ENCODE measurements at places on chromosomes 5 and 9.
A peak's percentile ranks its signal among the peaks of the same experiment; 100 is the strongest.

GRCh38 chr9:100577776-100578448 lies at the start of gene CAVIN4:
Gene CAVIN4 (plus strand): TSS chr9:100578079. CDS start chr9:100578144, 65 bp downstream.
- DNase-seq = no peak

DNA sequence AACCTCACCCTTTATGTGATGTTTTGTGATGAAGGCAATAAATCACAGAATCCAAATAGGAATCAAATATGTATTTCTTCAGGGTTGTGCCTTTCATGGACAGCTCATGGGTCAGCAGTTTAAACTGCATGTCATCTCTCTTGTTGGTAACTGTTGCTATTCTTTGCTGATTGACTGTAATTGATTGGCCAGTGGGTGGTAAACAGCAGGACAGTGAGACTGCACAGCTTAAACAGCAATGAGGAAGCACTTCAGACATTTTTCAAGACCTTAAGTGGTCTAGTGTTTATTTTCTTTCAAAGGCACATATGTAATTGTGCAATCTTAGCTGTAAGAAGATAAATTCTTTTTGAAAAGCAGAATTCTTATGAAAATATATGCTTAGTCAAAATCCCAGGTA lies 260.5 kb downstream of the COX7C start:
- no peak for DNase-seq

DNA sequence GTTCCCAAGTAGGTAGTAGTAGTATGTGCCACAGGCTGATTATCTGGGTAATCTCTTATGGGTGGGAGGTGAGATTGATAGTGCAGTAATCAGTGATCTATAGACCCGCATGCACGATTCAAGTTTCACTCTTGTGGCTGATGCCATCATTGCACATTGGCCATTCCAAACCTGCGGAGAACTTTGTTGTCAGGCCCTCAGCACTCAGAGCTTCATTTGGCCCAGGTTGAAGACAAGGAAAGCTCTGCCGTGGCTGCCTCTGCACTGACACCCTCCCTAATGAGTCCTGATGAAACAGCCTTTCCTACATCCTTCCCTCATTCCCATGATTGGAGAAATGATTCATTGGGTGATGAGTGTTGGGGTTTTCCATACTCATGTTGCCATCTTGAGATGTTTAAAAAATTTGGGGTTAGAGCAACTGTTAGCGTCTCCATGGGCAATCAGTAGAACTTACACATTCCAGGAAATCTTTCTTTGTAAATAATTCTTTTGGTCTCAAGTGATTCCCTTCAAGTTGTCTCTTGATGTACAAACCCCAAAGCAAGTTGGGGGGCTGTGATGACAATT lies 22.9 kb downstream of the PROP1 start:
- DNase-seq = no peak

GRCh38 chr9:106419829-106420228 lies 443.1 kb upstream of the ZNF462 start:
- DNase-seq = peak; percentile 5

GRCh38 chr9:101418518-101419430 lies 16.8 kb downstream of the ALDOB start:
- DNase-seq = no peak
